KG1 (cell line): ENCODE measurements at places on chromosomes 7 and 10.

GRCh38 chr7:117338020-117338419 is 15.2 kb upstream of the WNT2 start:
- no peak for DNase-seq

DNA sequence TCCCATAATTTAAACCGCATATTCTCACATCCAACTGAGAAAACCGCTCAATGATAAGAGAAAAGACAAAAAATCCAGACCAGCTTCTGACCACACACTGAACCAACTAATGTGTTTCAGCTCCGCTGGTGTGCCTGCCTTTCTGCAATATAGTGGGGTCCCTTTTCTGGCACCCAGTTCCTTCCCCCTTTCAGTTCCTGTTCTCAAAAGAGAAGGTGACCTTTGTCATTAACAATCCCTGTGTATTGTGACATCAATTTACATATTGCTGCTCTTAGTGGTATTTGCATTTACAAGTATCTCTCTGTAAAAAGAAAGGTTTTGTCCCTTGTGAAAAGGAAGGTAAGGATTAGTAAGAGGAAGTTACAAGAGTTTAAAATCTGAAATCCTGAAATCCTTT is 1.4 kb downstream of the PPP1R17 start:
- no peak for DNase-seq

DNA sequence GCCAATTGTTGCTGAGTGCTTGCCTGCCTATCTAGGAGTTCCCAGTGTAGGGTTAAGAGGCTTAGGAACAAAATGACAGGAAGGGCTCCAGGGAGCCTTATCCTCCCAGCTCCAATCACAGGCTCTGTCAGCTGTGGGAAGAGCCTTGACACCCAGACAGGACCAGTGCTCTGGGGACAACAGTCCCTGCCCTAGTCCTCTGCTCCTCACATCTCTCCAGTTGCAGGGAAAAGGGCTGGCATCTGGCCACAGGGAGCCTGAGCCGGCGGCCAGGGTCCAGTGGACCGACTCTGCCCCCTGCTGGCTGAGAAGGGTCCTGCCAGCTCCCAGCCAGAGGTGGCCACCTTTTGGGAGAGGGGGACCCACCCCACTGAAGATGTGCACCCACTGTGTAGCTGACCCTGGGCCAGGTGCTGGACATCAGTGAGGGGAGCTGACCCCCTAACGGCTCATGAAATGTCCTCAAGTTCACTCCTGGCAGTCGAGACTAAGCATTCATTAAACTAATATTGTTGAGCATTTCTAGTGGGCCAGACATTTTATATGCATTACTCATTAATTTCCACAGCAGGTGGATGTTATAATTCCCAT is 17.6 kb downstream of the DNAJB12 start:
- DNase-seq: peak; percentile 33

- no peak for DNase-seq
Observed at GRCh38 chr7:115227473-115228235, 305.8 kb downstream of the MDFIC start.

DNA sequence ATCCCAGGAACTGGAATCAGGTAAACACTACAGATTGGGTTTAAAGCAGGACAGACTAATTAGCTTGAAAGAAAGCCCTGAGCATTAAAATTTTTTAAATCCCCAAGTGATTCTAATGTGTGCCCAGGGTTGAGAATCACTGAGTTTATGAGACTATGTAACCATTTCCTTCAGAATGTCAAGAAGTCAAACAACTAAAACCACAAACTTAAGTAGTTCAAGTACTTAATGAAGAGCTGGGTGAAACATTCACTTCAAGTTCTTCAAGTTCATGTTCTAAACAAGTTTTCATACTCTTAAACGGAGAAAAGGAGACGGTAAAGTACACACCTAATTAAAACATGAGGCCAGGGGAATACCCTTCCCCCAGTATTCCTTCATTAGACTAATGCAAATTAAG is 28.2 kb upstream of the TLL2 start:
- no peak for DNase-seq

DNA sequence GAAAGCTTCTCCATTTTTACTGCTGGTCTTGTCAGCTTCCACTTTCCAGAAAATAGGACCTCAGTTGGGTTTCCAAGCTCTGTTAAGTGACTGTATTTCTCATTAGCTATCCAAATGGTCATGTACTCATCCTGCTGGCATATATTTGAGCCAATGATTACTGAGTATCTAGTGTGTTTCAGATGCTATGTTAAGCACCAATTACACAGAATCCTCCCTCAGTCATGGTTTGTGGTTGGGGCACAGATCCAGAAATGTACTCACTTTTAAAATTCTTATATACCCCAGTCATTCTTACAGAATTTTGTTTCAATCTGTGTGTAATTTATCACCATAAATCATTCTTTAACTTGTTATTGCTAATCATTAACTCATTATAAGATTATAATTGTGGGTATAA is 362.3 kb upstream of the MTPN start:
- DNase-seq: no peak

DNA sequence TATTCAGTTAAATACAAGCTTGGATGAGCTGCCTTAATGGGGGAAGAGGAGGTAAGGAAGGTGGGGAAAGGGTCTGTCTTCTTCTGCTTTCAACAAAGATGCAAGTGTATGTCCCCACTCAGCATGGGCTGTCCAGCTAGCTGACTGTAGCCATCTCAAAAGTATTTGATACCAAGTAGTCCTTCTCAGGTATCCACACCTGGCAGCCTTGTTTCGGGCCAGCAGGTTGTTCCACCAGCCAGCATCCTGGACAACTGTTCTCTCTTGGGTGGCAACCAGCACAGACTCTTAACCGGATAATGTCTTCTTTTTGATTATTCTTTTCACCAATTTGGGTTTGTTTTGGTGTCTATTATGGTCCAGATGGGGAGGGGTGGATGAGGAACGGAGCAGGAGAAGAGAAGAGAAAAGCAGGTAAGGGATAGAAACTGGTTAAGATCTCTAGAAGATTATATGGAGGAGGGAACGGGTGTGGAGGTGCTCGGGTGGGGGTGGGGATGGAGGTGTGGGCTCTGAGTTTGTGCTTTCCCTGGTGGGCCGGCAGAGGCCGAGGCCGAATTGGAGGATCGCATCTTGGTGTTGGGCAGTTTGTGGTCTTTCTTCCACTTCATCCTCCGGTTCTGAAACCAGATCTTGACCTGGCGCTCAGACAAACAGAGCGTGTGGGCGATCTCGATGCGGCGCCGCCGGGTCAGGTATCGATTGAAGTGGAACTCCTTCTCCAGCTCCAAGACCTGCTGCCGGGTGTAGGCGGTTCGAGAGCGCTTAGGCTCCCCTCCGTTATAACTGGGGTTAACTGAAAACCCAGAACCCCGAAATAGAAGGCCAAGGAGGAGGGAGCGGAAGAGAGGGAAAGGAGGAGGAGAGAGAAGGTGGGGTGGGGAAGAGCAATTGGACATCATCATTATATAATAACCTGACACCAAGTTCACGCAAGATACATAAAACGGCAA is 1.5 kb downstream of the HOXA4 start:
- no peak for DNase-seq

- no peak for DNase-seq
Observed at GRCh38 chr10:35643151-35644049, 1.3 kb upstream of the FZD8 start.

DNA sequence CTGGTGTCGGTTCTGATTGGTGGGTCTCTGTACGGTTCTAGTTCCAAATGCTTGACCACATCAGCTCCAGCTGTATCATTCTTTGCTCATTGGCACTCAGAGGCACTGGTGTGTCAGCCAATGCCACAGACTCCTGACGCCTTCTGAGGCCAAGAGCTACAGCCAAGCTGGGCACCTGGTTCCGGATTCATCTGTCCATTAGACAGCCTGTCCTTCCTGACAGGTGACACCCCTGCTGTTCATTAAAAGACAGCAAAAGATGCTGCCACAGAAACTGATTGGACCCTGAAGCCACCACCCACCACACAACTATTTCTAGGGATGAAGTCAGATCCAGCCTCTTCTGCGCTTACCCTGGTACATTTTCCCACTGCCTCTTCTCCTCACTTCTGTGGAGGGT is 35.6 kb downstream of the COL13A1 start:
- no peak for DNase-seq

DNA sequence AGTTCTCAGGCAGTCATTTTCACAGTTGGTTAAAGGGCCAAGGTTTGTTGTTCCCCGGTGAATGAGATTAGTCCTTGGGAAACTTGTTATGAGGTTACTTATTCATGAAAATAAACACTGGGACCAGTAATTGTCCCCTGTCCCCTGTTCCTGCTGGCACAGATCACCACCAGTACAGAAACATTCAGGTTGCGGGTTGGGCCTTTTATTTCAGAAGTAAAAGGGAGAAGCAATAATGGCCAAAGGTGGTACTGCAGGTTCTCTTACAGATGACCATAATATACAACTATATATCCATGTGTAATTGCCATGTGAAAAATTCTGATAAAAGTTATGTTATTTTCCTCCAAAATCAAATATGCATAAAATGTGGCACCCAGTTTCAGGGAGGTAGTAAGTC is 442.0 kb downstream of the SORCS1 start:
- no peak for DNase-seq

GRCh38 chr10:118818621-118819221 is 64.0 kb upstream of the CACUL1 start:
- no peak for DNase-seq

DNA sequence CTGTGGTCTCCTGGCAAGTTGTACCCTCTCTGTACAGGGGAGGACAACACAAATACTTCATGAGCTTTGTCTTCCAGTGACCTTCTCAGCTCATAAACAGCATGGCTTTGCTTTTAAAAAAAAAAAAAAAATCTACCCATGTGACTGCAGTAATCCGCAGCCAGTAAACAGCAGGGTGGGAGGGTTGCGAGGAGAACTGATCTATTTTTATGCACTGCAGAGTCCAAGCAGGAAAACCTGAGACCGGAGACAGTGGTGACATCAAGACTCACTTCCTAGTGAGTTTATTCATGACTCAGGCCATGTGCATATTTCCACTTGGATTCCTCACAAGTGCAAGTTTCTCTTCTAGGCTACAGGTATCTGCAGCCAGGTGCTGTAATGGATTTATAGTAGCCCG is 127.9 kb downstream of the NRF1 start:
- no peak for DNase-seq

DNA sequence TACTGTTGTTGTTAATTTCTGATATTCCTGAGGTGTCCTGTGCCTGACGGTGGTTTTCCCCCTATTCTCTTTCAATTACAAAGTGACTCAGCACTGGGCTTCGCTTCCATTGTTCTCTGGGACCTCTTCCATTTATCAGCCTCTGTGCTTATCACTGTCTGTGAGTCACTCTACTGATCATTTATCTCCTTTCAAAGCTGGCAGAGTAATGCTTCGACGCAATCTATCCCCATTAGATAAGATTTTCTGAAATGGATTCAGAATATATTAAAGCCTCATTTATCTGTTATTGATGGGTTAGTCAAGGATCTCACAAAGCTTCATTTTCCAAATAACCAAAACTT is 679.2 kb downstream of the SDK1 start:
- no peak for DNase-seq

DNA sequence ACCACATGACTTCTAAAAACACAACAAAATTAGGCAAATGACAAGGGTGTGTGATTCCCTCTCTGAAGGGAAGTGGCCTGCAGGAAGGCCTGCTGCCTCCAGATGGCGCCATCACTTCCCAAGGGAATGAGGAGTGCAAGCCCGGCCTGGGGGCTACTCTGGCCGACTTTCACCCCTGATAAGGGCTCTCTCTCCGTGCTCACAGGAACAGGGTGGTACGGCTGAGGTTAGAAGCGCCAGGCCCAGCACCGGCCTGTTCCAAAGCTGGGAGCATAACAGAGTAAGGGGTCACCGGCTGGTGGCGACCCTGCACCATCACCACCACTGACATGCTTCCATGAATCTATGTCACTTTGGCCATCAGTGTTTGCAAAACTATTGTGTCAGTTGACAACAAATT is 13.1 kb downstream of the RBP3 start:
- no peak for DNase-seq

GRCh38 chr10:46554166-46554781 is 2.2 kb downstream of the GPRIN2 start:
- DNase-seq: no peak

- no peak for DNase-seq
Observed at GRCh38 chr10:110365356-110366143, 60.8 kb upstream of the SMNDC1 start.

DNA sequence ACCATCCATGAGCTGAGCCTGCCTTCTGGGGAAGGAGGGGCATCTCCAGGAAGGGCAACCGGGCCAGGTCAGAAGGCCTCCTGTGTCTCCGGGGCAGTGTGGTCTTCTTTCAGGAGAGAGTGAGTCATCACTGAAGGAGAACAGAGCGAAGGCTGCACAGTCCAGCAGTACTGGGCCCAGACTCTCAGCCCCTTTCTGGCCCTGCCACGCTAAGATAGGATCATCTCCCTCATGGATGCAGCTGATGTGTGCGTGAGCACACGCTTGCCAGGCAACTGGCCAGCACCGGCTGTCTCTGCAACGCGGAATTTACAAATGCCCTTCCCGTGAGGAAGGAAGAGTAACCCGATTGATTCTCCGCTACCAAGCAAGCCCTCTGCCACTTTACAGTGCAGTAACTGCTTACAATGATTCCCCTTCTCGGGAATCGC is 328.2 kb downstream of the TNS3 start:
- DNase-seq: no peak

DNA sequence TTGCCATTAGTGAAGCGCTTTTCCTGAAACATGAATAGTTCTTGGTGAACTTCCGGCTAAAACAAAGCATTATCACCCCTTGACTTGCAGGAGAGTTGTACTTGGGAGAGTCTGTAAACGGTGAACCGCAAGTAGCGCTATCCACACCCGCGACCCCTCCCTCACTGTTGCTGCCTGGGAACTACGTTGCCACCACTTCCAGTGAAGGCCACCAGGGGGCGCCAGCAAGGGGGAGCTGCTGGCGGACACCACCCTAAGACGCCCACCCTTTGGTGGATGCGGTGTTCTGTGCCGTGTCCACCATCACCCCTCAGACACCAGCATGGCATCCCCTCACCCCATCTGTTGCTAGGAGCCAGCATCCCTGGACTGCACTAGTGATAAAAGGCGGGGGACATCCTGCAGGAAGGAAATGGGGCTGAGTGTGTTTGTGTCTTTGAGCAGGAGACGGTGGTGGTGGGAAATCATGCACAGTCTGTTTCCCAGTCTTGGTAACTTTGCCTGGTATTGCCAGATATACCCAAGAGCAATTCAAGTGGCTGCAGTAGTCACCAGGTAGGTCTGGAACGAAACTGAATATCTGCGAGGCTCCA is 298.2 kb downstream of the FRMD4A start:
- DNase-seq: no peak

- DNase-seq: no peak
Observed at GRCh38 chr7:39069031-39069430, 91.3 kb downstream of the POU6F2 start.

DNA sequence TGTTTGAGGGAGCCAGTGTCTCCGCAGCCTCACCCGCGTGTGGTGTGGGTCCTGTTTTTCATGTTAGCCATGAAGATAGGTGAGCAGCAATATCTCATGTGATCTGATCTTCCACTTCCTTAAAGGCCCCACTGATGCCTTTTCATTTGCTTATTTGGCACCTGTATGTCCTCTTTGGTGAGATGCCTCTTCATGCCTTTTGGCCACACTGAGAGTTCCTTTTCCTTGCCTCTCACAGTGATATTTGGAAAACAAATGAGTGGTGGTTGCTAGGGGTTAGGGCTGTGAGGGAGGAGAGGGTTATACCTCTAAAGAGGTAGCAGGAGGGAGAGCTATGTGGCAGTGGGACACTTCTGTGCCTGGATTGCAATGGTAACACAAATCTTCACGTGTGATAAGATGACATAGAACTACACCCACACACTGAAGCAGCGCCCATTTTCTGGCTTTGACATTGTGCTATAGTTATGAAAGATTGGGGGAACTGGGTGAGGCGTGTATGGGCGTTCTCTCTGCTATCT is 90.4 kb upstream of the TNS3 start:
- DNase-seq: no peak
